ENCODE measurements at places on chromosomes 1 and 21.

DNA sequence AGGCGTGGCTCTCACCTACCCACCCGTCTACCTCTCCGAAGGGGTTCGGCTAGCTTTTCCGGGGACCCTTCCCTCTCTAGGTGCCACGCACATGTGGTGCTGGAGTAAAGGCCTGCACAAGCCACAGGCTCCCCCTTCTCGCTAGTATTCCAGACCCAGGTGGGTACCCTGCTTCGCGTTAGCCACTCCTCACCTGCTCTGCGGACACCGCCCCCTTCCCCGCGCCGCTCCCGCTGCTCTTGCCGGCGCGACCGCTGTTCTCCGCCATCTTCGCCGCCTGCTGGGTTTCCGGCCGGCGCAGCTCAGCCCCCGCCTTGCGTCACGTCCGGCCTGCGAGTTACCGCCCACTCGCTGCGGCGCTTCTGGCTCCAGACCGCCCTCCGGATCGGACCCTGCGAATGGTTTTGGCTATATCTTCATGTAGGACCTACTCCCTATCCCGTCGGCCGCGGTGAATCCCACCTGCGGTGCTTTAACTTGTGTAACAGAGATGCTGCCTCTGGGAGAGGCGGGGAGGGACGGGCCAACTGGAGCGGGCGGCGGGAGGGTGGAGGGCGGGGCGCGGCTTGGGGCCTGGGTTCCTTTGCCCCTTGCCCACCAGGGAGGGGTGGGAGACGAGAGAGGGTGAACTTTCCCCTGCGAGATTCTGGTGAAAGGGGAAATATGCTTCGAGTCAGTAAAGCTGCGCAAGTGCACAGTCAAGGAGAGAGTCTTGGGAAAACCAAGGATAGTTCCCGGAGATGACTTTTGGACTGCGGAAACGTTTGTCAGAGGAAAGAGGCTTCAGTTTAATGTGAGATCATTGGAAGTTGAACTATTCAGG lies at the start of the genes NIT1 and PFDN2:
Gene NIT1 (plus strand): TSS at position 347 of the 823 bp plus-strand sequence. CDS start 72 bp downstream, at position 419.
Gene PFDN2 (minus strand): TSS at position 279 of the 823 bp plus-strand sequence. CDS start 11 bp downstream, at position 268.
- DNase-seq, result peak; percentile 86

DNA sequence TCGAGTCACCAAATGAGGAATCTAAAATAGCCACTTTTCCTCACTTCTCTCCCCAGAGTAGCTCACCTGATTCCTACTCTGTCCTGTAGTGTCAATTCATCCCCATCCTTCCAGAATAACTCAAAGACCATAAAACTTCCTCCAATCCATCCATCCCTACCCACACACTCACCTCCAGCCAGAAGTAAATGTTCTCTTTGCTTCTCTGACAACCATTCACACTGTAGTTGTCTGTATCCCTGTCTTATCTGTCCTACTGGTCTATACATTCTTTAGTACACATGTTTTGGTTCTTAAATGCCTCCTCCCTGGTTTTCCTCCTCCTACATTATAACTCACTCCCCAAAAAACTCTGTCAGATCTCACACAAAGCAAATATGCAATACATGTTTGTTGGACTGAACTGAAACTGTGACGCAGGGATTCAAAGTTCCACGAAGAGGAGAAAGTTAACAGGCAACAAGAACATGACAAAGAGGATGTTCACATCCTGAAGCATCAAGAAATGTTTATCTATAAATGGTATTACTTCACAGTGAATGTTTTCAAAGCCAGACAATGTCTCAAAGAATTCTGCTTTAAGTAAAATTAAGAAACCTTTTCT lies 11.0 kb downstream of the TP53BP2 start:
- DNase-seq, result peak; percentile 40

DNA sequence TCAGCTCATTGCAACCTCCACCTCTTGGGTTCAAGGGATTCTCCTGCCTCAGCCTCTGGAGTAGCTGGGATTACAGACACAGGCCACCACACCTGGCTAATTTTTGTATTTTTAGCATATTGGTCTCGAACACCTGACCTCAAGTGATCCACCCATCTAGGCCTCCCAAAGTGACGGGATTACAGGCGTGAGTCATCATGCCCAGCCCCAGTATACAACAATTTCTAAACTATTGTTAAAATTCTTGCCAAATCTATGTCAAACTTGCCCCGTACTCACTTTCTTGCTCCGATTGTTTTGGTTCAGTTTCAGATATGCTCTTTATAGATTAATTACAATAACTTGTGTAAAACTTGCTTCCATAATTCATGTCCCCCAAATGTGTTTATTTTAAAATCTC lies 4.1 kb downstream of the RGS18 start:
- no peak for DNase-seq

GRCh38 chr1:9069326-9070100 lies at the start of gene SLC2A5:
Gene SLC2A5 (minus strand): TSS chr1:9069635. CDS start chr1:9069536, 99 bp downstream.
- no peak for DNase-seq

DNA sequence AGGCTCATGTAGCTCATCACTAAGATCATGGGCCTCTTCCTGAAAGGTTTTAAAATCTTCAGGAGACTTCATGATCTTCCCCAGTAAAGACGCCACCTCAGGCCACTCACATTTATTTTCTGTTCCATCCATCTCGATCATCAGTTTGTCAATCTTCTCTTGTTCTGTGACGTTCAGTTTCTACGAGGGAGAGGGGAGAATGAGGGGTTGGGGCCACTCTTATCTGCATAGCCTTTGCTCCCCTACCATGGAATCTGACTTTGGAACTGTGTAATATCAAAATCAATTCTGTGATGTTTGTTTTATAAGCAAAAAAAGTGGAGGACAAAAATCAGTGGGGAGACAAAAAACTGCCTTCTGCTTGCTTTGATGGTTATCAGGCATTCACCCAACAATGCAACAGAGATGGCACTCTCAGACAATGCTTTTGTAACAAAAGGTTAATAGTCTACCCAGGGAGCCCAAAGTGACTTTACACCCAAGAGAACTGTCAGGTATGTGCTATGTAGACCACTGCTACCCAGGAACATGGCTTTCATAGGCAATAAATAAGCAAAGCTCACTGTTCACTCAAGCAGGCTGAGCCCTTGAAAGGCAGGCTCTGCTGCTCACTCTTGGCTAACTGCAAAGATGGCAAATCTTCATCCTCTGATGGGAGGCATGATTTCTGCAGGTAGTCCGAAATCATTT lies 10.5 kb downstream of the ENO1 start:
- no peak for DNase-seq

DNA sequence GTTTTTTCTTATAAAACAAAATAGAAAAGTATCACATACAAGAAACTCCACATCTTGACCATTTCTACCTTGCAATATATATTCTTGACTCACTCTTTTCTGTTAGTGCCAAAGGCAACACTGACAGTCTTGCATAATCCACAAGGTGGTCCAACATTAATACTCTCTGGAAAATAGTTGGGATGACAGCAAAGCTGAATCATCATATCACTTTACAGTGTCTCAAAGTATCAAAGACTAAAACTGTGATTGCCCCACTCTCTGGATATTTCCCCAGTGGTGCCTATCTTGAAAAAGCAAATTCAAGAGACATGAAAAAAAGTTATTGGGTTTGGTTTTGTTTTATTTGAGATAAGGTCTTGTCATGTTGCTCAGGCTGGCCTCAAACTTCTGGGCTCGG lies 14.6 kb upstream of the TGFBR3 start:
- no peak for DNase-seq

- peak; percentile 84 for DNase-seq
These were observed at the start of gene LAX1 for GRCh38 chr1:203765029-203765837. Gene LAX1 (plus strand): TSS chr1:203765183. CDS start chr1:203765566, 383 bp downstream.

GRCh38 chr1:241701483-241702295 lies 49.6 kb downstream of the WDR64 start:
- no peak for DNase-seq

DNA sequence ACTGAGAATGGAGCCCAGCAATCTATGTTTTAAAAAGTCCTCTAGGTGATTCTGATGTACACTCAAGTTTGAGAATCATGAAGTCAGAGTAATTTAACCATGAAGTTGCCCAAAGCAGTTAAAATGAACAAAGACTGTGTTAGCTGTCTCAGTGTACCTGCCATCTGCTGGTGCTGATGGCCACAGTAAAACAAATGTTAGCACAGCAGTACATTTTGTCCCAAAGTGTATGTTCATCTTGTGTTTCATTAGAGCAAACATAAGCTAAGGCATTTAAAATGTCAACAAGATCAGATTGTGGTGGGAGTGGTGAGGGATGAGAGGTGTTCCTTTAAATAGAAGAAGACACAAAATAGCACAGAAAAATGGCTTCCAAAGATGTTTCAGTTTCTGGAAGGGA lies 31.1 kb downstream of the FYB2 start:
- no peak for DNase-seq

Measured in stimulated activated CD4-positive, alpha-beta T cell treated with anti-CD3 and anti-CD28 coated beads, Interleukin-4, amount 100 ng/mL, for 24 hours (primary cell).